T47D (cell line): ENCODE measurements at places on chromosomes 6 and 20.

- peak; percentile 90 for DNase-seq
Observed at GRCh38 chr20:34824452-34824805, 1.0 kb downstream of the NCOA6 start.

GRCh38 chr6:148249160-148249559 lies 93.5 kb upstream of the SASH1 start:
- DNase-seq: no peak

DNA sequence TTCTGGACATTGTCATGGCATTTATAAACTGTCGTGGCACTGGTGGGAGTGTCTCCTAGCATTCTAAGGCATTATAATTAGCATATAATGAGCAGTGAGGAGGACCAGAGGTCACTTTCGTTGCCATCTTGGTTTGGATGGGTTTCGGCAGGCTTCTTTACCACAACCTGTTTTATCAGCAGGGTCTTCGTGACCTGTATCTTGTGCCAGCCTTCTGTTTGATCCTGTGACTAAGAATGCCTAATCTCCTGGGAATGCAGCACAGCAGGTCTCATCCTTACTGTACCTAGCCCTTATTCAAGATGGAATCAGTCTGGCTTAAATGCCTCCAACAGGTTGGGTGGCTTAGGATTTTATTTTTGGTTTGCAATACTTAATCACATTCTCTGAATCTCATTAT lies 142.7 kb upstream of the GGTLC1 start:
- DNase-seq: peak; percentile 96

GRCh38 chr6:128806261-128806660 lies 76.7 kb upstream of the LAMA2 start:
- no peak for DNase-seq

DNA sequence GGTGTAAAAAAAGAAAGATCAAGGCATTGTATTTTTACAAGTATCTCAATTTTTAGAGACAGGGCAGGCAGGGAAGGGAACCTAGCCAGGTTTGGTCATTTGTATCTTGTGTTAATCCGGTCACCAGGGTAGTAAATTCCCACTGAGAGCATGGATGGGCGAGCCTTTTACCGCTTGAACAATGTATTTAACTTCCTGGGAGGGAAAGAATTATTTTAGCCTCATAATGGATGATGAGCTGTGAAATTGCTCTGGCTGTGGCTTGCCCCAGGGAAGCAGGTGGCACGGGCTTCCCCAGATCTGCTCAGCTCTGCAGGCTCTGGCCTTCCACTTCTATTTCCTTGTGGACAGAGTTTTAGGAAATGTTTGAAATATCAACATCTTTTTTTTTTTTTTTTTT lies 72.9 kb downstream of the TOX2 start:
- DNase-seq: no peak

DNA sequence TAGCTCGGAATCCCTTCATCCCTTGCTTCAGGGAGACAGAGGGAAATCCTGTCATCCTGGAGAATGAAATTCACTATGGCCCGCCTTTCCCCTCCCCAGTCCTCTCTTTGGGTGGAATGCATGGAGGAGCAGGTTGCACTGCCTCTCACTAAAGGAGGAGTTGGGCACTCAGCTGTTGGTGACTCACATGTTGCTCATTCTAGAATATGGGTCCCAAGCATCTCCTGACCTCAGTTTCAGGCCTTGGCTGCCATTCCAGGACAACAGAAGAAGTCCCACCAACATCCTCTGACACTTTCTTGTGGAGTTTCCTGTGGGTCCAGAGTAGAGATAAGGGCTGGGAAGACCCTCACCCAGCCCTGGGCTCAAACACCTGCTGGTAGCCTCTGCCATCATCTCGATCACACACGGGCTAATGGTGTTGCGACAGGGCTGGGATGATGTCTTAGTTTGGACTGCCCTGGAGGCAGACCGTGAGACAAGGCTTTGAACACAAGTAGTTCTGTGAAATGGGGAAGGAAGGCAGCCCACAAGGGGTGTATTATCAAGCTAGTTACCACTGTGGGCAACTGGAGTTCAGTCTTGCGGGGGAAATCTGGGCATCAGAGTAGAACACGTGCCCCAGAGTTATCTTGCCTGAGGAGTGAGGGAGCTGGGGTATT lies 52.4 kb upstream of the RNF24 start:
- no peak for DNase-seq

DNA sequence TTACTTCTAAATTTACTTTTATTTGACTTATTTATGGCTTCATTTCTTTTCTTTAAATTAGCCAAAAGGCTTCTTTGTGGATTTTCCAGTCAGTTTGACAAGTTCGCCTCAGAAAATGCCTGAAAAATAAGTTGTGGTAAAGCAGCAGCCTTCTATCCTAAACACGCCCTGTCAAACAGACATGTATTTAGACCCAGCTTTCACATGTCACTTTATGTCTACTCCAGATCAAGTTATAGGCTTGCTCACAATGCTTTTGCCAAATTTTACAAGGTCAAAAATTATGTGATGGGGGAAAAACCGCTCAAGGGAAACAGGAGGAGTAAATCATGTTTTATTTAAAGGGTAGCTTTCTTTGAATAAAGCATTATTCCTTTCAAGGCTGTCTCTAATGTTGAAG lies 615.0 kb downstream of the HDGFL1 start:
- no peak for DNase-seq

DNA sequence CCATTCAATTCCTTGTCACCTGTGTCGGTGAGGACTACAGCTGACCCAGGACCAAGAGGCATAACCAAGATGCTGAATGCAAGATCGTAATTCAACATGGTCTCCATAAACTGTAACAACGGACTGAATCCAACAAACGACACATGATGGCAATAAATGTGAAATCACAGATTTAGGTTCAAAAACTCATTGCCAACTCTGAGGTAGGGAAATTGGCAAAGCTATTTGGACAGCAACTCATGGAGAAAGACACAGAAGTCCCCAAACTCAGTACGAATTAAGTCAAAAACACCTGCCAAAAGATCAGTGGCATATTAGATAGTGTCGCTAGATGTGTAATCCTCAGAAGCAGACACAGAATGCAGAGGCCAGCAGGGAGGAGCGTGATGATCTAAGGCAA lies 25.0 kb downstream of the CPNE5 start:
- no peak for DNase-seq

- no peak for DNase-seq
Observed at GRCh38 chr6:142935553-142936517, 9.1 kb downstream of the HIVEP2 start.

GRCh38 chr6:14888575-14889000 lies 357.3 kb upstream of the JARID2 start:
- DNase-seq: no peak

DNA sequence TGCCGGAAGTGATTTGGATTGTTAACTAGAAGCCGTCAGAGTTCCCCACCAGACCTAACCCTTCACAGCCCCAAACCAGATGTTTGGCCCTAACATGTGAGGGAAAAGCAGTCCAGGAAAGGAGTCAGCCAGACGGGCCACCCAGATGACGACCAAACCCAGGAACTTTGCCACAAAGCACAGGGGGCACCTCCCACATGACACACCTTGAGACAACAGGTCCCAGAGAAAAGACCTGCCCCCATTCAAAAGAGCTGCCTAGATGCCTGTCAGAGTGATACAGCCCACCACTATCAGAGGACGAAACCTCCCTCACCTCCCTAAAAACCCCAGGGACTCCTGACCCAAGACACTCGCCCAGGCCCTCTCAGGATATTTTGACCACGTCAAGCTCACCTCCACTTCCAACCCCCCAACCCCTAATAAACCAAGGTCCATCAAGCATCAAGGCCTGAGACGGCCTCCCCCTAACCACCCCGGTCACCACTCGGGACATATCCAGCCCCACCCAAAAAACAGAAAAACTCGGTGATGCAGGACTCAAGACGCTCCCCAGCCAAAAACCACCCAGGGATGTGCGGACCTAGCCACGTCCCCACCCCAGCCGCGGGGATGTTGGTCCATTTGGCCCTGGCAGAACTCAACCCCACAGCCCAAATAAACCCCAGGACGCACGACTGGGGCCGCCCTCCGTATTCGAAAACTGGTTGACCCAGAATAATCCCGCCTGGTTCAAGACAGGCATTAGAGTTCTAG lies 662 bp downstream of the ZNF343 start:
- no peak for DNase-seq
